ENCODE measurements at places on chromosomes 6 and 20.

- DNase-seq = no peak
Measured at GRCh38 chr6:44649365-44650025, 262.0 kb downstream of the CDC5L start.

DNA sequence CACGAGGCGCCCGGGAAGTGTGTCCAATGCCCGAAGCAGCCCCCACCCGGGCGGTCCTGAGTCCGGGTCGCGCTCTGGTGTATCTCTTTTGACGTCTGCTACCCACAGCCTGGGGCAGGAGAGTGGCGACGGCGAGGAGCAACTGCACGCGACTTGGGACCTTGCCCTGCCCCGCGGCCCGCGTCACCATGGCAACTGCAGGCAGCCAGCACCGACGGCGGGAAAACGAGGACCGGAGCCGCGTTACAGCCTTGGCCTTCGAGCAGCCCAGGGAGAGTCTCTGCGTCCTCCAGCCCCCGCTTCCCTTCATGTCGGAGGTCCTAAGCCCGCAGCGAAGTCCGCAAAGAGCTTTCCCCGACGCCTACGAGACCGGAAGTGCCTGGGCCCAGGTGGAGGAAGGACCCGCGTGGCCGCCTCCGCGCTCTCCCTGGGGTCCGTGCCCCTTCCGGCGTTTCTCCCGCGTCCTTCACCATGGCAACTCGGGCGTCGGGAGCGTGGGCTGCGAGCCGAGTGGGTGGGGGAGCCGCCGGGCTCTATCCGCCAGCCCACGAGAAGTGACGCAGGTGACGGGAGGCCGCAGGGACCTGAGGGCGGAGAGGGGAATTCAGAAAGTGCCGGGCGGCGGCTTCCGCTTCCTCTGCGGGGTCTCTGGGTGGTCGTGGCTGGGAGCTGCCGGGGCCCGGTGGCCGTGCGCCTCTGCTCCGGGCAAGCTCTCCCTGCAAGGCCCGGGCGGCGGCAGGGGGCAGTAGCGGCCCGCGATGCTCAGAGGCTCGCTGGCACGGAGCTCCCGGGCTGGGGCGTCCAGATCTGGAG is 88.6 kb upstream of the TGM3 start:
- DNase-seq = peak; percentile 88

- no peak for DNase-seq
Measured at GRCh38 chr6:151948002-151948743, 140.7 kb downstream of the ESR1 start.

DNA sequence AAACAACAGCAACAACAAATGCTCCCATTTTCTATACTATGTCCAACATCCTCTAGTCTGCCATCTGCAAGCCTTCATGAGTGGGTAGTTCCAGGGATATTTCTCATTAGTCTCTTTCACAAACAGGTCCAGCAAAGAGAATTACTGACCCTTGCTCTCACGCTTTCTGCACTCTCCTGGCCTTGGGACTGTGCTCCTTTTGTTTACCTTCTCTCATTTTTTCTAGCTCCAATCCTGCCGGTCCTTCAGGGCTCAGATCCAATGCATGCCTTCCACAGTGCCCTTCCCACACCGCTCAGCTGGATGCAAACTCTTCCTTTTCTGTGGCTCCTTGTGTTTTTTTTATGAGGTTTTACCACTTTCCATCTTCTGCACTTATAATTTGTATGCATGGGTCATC is 47.2 kb downstream of the ADTRP start:
- no peak for DNase-seq

DNA sequence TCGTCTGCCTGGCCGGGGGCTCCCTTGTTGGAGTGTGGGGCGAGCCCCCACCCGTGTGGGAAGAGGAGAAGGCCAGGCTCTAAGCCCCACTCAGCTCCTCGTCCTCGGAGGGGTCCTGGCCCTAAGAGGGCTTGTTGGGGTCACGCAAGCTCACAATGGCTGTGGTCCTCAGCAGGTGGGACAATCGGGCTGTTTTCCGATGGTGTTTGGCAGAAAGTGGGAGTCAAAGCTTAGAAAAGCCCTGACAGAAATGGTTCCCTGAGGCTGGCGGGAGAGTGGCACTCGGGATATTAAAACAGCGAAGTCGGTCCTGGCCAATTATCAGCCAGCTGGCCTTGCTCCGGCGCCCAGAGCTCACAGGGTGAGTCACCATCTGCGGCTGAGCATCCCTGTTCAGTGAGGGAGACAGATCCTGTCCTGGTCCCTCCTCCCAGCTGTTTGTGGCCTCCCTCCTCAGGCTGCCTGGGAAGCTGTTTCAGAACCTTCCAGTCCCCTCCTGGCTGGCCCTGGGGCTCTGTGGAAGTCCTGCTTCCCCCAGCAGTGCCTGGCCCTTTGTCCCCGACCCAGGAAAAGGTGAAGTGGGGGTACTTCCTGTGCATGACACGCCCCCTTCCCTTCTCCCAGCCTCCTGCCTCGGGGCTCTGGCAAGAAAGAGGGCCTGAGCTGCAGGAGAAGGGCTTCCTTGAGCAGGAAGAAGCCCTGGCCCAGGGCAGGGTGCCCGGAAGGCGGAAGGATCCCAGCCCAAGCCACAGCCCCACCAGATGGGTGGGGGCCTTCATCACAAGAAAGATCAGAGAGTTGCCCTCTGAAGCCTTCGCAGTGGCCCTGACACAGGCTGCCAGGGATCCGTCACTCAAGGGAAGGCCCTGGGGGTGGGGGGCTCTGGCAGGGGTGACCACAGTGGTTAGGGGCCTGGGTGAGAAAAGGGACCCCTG is 53.6 kb upstream of the BHLHE23 start:
- DNase-seq = no peak

DNA sequence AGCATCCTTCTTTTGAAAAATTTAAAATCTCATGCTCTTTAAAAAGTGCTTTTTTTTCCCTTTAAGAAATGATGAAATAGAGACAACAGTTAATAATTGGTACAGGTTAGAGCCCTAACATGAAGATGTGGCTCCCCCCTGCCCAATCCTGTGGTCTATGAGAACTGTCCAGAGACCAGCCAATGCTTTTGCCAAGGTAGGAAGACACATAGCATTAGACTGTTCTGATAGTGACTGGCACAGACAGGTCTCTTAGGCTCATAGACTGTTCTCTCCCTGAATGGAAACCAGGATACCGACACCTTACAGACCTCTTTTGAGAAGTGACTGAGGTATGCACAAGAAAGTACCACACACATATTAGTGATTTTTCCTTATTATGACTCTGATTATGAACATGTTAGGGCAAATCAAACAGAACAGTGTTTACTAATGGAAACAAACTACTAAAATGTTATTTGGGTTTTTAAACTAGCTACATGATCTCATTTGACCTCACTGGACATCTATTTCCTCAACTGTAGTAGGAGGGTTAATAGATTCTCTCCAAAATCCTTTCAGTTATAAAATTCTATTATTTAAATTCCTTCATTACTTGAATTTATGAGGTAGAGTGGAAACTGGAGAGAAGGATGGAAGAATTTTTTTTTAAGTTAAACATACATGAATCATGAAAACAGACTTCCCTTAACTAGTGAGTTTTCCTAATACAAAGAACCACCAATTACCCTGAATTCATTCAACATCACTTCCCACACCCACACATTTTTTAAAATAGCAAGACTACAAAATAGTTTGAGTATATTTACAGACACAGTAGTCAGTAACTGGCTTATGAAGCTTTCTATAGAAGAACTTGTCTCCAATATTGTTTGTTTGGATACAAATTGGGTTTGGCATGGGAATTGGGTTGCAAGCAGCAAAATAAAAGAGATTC is 120.4 kb downstream of the OGFRL1 start:
- DNase-seq = no peak

DNA sequence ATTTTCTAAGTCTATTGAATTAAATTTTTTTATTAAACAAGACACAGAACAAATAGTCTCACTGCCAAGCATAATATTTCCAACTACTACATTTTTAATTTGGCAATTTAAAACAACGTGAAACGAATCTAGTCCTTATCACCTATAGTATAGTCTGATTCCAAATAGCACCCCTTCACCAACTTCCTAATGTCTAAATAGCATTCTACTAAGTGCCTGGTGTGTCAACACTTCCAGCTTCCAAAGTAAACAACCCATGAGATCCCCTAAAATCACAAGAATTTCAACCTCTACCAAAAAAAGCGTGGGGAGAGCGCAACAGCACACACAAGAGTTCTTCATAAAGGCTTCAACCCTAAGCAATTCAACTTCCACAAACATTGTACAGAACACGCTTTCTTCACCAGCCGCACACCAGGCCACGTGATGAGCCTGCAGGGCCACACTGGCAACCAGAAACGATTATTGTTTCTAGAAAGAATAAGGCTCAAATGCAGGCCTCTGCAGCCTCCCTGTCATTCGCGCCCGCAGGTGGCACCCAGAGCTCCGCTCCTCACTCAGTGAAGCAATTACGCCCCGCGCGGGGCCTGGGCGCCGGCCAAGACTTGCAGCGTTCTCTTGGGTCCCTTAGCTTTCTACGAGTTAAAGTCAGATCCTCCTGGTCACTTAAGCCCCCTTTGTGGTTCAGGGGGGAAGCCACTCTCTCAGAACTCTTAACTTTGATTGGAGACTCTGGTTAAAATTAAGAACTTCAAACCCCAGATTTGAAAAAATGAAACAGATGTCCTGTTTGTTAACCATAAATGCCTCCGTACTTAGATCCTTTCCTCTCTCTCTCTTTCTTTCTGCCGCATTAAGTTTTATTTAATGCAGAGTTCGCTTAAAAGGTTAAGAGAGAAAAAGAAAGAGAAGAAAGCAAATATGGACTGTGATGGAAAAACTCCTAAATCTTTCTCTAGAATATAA is 18.3 kb downstream of the SIM1 start:
- peak; percentile 15 for DNase-seq

DNA sequence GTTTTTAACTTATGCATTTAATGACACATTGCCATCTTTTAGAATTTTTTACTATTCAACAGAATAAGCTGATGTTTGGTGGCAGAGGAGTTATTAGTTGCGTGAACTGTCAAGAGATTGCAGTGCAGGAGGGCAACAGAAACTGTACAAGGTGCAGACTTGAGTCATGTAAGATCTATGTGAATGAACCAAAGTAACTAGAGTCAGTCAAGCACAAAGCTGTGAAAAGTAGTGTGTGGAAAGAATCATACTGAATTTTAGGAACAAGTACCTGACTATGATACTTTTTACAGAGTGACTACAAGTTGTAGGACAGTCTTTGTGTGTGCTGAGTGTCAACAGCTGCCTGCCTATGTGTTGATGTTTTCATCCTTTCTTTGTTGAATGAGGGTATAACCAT is 2.7 kb upstream of the C6orf163 start:
- DNase-seq = peak; percentile 24

DNA sequence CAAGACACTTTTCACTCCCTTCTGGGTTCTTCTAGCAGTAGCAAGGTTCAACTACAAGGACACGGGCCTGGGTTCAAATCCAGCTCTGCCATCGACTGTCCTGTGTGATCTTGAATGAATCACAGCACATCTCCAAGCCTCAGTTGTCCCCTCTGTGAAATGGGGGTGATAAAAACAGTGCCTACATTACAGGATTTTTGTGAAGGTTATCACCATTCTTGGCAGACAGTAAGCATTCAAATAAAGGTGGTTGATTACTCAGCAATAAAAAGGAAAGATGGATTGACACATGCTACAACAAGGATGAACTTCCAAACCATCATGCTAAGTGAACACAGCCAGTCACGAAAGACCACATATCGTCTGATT is 6.6 kb upstream of the TGM2 start:
- DNase-seq = no peak

- peak; percentile 80 for DNase-seq
Measured at GRCh38 chr6:15287670-15288375, 42.0 kb downstream of the JARID2 start.

GRCh38 chr20:58598211-58599015 is 52.7 kb upstream of the STX16 start:
- DNase-seq = no peak

DNA sequence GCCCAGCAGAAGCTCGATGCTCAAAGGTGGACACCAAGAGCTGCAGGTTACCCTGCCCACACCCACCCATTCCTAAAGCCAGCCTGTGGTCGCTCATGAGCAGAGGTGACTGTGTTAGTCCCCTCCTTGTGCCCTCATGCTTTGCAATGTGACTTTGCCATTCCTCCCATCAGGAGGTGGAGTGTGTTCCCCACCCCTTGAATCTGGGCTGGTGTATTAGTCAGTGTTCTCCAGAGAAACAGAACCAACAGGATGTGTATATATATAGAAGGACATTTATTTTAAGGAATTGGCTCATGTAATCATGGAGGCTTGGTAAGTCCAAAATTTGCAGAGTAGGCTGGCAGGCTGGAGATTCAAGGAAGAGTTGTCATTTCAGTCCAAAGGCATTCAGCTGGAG is 54.4 kb upstream of the RNF24 start:
- DNase-seq = no peak

- DNase-seq = no peak
Measured at GRCh38 chr6:1916334-1917070, 306.8 kb downstream of the FOXC1 start.

DNA sequence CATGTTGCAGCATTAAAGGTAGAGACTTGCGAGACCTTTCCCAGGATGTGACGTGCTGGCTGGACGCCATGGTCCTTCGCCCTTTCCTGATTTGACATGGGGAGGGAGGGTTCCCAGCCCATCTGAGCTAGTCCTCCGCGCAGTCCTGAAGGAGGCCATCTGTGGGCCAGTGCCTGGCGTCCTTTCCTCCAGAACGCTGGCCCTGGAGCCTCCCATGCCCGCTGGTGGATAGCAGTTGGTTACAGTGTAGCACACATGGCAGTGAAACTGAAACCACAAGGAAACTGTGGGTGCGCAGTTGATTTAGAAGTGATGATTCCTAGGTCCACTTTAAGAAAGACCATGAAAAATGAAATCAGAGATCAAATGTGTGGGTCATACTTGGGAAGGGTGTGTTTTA is 193.7 kb downstream of the CDH4 start:
- DNase-seq = no peak

DNA sequence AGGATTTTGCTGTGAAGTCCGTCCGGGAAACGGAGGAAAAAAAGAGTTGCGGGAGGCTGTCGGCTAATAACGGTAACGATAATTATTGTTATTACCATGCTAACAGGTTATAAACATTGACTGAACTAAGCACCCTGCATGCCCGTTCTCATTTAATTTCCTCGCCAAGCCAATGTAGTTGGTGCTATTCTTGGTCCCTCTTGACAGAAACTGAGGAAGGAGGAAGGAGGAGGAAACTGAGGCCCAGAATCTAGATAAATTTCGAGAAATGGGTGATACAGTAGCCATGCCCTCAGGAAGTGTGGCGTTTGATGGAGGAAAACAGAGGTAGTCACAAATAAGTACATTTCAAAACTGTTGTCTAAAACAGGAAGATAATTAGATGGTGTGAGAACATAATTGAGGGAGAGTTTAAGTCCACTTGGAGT is 474 bp downstream of the TPX2 start:
- no peak for DNase-seq

- no peak for DNase-seq
Measured at GRCh38 chr6:14732226-14732843, 513.5 kb upstream of the JARID2 start.

- DNase-seq = no peak
Measured at GRCh38 chr6:70547905-70548304, 18.8 kb upstream of the SDHAF4 start.

GRCh38 chr20:59817406-59817805 is 116.0 kb downstream of the SYCP2 start:
- DNase-seq = no peak
